ENCODE measurements at places on chromosomes 1 and 21. TPM values are rescaled to one million over a fixed set of nuclear protein-coding genes. Genes with fewer than 3 reads are reported as not detected.
A peak's percentile ranks its signal among the peaks of the same experiment; 100 is the strongest.

The CACHD1 gene
- 8.2 TPM for total RNA-seq

The CD5L gene
- total RNA-seq: 0.19 TPM

The OR2L3 gene
- not detected for total RNA-seq

The OR2G6 gene
- 0.06 TPM for total RNA-seq

The AGO3 gene
- total RNA-seq: 28.2 TPM

The C8B gene
- not detected for total RNA-seq

DNA sequence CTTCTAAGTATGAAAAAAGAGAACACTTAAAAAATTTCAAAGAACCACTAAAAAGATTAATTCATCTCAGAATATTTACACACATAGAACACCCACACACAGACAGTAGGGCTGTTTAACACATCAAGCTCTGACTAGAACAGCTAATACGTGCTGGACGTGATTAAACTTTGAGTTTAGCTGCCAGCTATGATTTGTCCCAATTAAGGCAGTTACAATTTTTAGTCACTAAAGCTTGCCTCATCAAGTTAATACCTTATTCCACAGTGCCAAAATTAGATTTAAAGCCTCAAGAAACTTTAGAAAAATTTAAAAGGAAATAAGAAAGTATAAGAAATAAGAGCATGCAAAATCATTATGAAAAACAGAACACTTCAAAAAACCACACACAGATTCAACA is 18.9 kb downstream of the SLC16A1 start:
- H3K4me1 ChIP-seq: no peaks in the 10 kb centered on the region
- H3K27ac ChIP-seq: no peak overlapping the region
- no peak for DNase-seq
- H3K36me3 ChIP-seq: no peaks in the 10 kb centered on the region
- H3K4me3 ChIP-seq: no peak overlapping the region

- DNase-seq: no peak
- no peaks in the 10 kb centered on the region for H3K4me1 ChIP-seq
- H3K36me3 ChIP-seq: no peaks in the 10 kb centered on the region
- no peak overlapping the region for H3K4me3 ChIP-seq
- H3K27me3 ChIP-seq: no peaks in the 10 kb centered on the region
Observed at GRCh38 chr1:195908121-195908520, 700.1 kb downstream of the KCNT2 start.

DNA sequence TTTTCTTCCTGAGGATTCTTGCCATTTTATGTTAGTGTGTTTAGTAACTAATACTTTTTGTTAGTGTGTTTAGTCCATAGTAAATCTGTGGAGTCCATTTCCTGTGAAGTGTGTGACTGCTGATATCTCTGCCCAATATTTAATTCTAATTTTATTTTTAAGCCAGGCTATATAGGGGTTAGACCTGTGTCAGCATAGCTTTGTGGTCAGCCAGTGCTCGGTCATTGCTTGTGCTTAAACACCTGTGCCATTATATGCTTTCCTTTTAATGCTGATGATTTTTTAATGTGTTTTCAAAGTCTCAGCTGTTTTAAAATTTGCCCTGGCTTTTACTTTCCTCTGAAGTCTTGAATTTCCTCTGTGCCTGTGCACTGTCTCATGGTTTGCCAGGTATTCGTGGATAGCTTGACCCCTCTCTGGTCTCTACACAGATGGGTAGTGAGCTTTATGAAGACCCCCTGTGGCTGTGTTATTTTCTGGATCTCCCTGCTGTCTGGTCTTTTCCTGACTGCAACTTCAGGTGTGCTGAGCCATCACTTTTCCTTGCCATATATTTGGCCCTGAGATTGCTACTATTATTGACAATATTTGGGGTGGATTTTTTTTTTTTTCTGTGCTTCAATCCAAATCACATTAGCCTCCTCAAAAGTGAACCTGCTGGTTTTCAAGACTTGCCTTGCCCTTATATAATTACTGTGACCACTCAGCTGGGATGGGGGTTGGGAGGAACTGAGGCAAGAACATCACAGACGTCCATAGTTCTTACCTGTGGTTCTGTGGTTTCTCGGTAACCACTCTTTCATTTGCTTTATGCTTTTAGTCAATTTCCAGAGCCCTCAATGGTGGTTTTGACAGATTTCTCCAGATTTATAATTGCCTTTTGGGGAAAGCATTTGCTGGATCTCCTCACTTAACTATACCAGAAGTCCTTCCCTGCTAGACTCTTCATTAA is 59.6 kb downstream of the RPS6KC1 start:
- H3K27ac ChIP-seq: no peak overlapping the region
- H3K4me3 ChIP-seq: no peak overlapping the region
- DNase-seq: no peak
- H3K4me1 ChIP-seq: no peaks in the 10 kb centered on the region
- no peaks in the 10 kb centered on the region for H3K36me3 ChIP-seq
- H3K27me3 ChIP-seq: no peaks in the 10 kb centered on the region

- H3K4me1 ChIP-seq: peaks cover 11% of the 10 kb centered on the region
- no peak for DNase-seq
- no peaks in the 10 kb centered on the region for H3K27me3 ChIP-seq
- H3K36me3 ChIP-seq: no peaks in the 10 kb centered on the region
- H3K27ac ChIP-seq: peak overlapping the region; percentile 5
Observed at GRCh38 chr1:234899041-234899729, 229.5 kb downstream of the TOMM20 start.
